ENCODE measurements at places on chromosomes 16 and 17.

- no peak for DNase-seq
Measured at GRCh38 chr17:66459811-66460270, 157.4 kb downstream of the PRKCA start.

DNA sequence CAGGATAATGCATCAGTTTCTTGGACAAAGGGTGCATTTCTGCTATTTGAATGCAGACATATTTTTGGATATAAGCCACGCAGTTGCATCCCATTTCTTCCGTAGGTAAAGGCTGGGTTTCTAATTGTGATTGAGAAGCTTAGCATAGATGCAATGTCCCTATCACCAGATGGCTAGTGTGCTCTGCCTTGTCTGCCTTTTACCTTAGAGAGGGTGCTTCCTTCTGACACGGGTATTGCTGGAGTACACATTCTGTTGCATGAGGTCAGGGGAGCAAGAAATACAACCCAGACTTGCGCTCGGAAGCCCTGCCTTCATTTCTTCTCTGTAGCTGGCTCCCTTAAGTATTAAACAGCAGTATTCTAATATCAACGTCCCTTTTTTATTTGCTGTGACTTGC lies 337.4 kb downstream of the WWOX start:
- no peak for DNase-seq

- no peak for DNase-seq
Measured at GRCh38 chr16:48394355-48394703, 9.1 kb upstream of the SIAH1 start.

- DNase-seq = no peak
Measured at GRCh38 chr17:36946726-36947091, 2.0 kb upstream of the AATF start.

DNA sequence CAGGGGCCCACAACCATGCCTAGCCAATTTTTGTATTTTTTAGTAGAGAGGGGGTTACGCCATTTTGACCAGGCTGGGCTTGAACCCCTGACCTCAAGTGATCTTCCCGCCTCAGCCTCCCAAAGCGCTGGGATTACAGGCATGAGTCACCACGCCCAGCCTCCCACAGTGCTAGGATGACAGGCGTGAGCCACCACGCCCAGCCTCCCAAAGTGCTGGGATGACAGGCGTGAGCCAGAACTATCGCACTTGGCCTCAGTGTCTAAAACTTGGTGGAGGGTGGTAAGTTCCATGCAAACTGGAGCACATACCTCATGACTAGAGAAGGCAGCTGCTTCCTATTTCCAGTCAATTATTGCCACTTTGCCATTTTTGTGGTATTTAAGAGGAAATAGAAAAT lies 7.1 kb downstream of the HSD17B2 start:
- DNase-seq = no peak

- DNase-seq = no peak
Measured at GRCh38 chr16:28014851-28015250, 48.7 kb downstream of the GSG1L start.

- no peak for DNase-seq
Measured at GRCh38 chr17:17044846-17045561, 2.7 kb downstream of the MPRIP start.

DNA sequence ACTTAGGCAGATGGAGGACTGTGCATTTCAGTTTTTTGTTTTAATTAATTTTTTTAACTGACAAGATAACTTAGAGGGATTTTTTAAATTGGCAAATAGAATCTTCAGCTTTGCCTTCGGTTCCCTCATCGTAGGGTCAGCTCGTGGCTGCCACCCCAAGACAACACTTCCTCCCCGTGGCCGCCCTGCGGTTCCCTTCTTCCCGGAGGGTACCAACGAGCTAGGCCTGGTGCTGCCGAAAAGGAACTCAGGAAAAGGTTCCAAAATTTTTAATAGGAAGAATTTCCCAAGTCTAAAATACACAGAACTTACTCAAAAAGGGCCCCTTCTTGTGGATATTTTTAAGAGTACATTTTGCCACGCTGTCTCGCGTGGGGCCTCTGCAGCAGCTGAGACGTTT lies 210.4 kb upstream of the CHMP6 start:
- no peak for DNase-seq

DNA sequence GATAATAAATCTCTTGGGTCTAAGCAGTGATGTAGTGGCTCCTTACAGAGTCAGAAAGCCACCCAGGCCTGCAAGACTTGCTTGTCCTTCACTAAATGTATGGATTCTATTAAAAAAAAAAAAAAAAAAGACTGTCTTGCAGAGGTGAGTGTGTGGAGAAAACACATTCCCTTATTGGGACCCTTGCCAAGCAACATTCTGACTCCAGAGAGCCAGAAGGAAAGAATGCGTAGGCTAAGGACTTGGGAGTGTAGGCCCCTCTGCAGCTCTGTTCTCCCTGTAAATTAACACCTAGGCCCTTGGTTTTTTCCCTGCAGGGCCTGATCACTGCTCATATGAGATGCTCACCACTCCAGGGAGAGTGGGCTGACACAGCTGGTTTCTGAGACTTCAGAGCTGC lies 17.8 kb downstream of the SCPEP1 start:
- DNase-seq = no peak

GRCh38 chr16:70151941-70152509 lies 21.6 kb upstream of the CLEC18C start:
- DNase-seq = no peak

GRCh38 chr17:64938925-64939474 lies 19.7 kb upstream of the LRRC37A3 start:
- peak; percentile 64 for DNase-seq

DNA sequence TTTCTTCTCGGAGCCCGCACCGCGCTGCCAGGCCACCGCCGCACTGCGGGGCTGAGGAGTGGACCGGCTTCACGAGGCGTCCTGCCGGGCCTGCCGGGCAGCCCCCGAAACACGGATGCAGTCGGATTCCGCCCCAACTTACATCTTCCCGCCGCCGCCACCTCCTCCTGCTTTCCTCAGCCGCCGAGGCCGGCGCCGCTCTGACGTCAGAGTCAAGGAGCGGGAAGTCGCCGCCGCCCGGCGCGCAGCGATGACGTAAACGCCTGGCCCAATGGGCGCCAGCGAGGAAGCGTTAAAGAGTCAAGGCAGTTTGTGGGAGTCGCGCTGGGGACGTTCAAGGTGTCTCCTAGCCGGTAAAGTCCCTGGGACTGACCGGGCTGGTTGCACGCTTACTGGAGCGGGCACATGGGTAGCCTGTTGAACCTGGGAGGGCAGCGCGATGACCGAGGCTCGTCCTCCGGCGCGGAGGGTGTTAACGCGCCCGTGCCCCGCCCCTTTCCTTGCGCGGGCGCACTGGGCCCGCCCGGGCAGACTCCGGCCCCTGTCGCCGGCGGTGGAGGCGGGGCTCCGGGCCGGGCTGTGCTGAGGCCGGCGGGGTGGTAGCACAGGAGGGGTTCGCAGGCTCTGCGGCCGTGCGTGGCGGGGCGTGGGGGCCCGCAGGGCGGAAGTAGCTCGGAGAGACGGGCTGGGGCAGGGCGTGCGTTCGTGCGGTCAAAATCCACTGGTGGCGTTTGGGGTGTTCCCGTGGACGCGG lies at the start of gene RNPS1:
TSS of gene RNPS1 (minus strand) at position 214 of the 754 bp plus-strand sequence. CDS start 3,483 bp downstream, outside the sequence.
- peak; percentile 96 for DNase-seq

- DNase-seq = no peak
Measured at GRCh38 chr16:6362321-6362720, 970.3 kb upstream of the RBFOX1 start.

DNA sequence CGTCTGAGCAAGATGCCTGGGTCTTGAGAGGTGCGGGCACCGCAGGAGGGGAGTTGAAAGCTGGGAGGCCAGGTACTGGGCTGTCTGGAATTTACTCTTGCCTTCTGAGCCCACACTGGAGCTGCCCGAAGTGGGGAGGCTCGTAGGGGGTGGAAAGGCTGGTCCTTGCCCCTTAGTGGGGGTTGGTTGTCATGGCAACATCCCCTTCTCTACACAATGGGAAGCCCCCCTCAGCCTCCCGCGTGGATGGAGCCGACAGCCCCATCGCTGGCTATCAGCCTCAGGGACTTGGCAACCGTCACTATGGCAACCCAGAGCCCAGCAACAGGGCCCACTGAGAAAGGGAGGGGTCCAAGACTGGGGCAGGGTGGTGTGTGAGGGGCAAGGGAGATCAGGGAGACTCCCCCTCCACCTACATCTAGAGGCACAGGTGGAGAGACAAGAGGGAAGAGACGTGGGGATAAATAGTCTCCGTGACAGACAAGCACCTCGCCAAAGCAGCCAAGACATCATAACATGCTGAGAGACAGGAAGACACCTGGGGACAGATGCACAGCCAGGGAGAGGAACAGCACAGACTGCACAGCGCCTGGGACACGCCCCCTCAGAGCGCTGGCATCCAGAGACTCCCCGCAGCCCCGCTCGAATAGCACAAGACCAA lies 5.3 kb upstream of the DNAH2 start:
- no peak for DNase-seq

- DNase-seq = peak; percentile 46
Measured at GRCh38 chr16:87806641-87807546, 41.1 kb upstream of the KLHDC4 start.

DNA sequence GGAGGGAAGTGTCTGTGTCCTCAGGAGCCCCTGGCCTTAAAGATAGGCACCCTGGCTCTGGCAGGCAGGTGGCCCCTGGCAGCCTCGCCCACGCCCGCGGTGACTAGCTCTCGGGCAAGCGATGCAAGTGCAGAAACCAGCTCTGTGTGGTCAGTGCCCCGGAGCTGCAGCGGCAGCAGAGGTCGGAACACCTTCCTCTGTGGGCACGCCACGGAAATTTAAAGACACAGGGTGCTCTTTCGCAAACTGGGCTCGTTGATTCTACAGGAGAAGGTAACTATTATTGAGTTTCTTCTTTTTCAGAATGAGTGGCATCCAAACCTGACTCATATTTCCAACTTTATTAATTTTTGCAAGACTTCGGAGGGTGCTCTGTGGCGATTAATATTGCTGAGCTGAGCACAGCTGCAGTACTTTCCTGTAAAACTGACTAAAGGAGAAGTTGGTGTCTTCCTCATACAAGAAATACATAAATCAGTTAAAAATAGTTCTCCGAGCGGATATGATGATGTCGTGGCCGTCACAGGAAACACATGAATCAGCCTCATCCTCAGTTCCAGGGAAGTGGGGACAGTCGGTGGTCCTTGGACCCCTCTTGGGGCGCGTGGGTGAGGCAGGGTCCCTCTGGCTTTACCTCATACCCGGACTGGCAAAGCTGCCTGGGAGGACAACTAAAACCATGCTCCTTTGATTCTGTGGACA lies 120.2 kb downstream of the METRNL start:
- peak; percentile 47 for DNase-seq

DNA sequence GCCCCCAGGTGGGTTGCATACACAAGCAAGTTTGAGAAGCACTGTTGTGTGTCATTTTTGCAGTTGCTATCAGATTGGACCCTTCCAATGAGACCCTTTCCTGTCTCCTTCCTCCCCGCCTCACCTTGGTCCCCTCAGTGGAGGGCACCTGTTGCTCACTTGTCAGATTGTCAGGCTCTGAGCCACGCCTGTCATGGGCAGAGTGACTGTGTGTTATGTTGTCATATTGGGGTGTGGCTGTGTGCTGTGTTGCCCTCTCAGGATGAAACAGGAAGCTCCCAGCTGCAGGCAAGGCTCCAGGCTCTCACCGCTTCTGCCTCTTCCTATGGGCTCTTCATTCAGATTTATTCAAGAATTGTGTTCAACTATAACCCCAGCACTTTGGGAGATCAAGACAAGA lies 302.9 kb downstream of the CPPED1 start:
- DNase-seq = no peak

DNA sequence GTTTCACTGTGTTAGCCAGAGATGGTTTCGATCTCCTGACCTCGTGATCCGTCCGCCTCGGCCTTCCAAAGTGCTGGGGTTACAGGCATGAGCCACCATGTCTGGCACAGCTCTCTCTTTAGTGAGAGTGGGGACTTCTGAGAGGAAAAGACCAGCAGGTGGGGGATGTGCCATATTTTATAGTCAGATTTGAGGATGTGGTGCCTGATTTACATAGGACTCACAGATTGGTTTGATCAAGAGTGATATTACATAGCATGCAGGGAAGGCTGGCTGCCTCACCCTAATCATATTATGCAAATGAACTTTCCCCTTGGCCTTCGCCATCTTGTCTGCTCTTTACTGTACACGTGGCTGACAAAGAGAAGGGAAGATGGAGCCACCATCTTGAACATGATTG lies 28.1 kb upstream of the MAPK3 start:
- no peak for DNase-seq

DNA sequence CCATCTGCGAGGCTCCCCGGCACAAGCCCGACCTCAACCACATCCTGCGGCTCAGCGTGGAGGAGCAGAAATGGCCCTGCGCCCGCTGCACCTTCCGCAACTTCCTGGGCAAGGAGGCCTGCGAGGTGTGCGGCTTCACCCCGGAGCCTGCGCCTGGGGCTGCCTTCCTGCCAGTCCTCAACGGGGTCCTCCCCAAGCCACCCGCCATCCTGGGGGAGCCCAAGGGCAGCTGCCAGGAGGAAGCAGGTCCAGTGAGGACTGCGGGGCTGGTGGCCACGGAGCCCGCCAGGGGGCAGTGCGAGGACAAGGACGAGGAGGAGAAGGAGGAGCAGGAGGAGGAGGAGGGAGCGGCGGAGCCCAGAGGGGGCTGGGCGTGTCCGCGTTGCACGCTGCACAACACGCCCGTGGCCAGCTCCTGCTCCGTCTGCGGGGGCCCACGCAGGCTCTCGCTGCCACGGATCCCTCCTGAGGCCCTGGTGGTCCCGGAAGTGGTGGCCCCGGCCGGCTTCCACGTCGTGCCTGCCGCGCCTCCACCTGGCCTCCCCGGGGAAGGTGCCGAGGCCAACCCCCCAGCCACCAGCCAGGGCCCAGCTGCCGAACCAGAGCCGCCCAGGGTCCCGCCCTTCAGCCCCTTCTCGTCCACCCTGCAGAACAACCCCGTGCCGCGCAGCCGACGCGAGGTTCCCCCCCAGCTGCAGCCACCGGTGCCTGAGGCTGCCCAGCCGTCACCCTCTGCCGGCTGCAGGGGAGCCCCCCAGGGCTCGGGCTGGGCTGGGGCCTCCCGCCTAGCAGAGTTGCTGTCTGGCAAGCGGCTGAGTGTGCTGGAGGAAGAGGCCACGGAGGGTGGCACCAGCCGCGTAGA lies 13.1 kb upstream of the PRR35 start:
- DNase-seq = peak; percentile 56

GRCh38 chr17:45316434-45317110 lies at the start of gene MAP3K14:
Gene MAP3K14 (minus strand): TSS chr17:45317020. CDS start chr17:45290745, 26,275 bp downstream.
- DNase-seq = peak; percentile 50

GRCh38 chr17:41029633-41030245 lies at the start of gene KRTAP1-4:
Gene KRTAP1-4 (minus strand): TSS chr17:41030195. CDS start chr17:41030078, 117 bp downstream.
- DNase-seq = no peak

DNA sequence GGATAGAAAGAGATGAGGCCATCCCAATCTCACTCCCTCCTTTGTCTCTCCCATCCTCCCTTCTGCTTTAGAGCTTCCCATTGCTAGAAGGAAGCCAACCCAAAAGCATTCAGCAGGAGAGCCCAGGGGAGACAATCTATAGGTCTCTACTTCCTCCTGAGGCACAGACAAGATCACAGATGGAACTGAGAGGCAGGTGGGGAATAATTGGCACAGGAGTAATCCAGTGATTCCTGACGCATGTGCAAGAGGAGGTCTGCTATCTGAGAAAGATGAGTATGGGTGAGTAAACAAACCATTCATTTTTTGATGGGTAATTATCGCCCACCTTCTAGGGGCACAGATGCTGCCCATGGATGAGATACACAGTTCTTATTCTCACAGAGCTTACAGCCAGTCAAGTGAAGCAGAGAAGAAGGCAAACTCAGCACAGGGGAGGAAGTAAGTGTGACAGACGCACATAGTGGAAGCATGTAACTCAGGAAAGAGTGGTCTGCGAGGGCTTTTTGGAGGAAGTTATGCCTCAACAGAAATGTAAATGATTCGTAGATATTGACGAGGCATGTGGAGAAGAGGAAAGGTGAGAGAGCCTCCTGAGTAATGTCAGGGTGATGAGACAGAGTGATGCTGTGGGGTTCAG lies 88.9 kb upstream of the HLF start:
- DNase-seq = no peak
